NCI-H1105 (cell line): ENCODE measurements at places on chromosomes 3 and 15.

DNA sequence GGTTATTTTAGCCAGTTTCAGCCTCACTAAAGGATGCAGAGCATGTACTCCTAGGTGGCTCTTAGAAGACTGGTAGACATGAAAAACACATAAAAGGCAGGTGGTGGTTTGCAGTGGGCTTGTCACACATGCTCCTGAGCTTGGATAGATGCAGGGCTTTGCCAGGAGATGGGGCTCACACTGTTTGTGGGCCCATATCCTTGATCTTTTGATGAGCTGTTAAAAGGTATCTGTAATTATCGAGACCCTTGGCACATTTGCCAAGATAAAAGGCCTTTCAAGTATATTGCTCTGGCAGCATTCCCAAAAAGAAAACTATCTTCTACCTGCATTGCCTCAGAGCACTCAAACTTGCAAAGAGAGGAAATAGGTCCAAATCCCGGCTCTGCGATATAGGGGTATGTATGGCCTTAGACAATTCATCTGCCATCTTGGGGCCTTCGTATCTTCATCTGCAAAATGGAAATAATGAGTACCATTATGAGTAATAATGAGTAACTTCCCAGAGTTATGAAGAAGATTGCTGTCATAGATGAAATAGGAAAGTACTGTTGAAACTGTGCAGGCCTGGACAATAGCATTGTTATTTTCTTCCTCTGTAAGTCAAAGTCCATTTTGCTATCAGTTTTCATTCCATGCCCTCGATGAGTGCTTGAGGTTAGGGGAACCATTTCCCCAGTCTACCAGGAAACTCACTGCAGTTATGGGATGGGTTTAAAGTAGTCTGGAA, 172.7 kb downstream of the SYNPR start:
- DNase-seq: peak; percentile 40

DNA sequence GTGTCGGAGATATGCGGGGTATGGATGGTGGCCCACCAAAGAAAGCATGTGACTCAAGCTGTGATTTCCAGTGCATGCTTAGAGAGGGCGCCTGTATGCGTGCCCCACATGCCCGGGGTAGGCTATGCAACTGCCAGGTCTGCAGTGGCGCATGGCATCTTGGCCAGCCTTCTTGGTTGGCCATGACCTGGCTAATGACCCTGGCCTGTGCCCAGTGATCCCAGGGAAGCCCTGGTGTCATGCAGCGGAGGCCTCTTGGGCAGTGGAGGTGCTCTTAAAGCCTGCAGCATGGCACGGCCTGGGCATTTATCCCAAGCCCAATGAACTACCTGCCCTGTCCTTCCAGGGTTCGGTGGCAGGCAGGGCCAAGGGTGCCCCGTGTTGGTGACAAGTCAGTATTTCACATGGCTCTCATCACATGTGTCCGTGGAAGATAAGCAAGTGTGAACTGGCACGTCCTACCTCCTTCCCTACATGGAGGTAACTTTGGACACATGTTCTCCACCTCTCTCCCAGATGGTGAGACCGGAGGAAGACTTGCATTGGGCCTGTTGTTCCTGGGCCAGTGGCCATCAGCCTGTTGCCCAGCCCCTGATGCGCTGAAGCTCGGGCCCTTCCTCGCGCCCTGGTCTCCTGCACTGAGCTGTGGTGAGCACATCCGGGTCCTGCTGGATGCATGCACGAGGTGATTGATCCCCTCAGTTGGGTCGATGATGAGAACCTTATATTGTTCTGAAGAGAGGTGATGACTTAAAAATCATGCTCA, 192.0 kb downstream of the UBE3A start:
- DNase-seq: no peak

DNA sequence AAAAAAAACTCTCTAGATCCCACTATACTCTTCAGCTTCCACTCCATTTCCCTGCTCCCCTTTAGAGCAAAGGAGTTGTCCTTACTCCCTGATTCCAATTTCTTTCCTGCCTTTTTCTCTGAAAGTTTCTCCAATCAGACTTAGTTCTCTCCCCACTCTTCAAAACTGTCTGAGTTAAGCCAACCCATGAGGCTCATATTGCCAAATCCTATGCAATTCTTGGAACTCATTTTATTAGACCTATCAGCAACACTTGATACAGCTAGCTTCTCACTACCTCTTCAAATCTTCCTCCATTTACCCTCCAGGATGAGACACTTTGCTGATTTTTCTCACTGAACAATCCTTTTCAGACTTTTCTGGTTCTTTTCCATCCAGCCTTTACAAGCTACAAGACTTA, 233.1 kb downstream of the THRB start:
- no peak for DNase-seq

DNA sequence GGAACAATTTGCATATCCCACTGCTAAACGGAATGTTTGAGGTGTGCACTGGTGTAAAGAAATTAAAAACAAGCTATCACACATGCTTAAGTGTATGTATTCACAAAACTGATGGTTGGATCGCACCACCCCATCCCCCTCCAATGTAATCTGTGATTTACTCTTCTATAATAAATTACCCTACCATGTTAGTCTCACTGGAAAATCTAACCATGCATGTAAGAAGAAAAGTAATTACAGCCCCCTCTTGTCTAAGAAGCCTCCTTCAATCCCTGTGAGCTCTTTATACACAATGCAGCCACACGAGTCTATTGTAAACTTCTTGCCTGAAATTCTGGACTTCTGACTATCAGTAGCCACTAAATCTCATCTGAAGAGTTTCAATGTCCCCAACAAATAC, 173.6 kb downstream of the ZBTB20 start:
- no peak for DNase-seq

DNA sequence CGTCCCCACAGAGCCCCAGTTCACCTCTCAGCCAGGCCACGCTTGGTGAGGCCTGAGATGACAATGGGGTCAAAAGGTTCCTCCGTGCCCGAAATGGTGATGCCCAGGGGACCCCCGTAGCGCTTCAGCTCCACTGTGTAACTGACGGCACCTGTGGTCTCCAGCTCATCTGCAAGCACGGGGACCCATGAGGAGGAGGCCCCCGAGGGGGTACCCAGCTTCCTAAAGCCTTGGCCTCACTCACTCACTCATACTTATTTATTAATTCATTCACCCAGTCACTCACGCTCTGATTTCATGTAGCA, 30.4 kb downstream of the GRIP2 start:
- no peak for DNase-seq

DNA sequence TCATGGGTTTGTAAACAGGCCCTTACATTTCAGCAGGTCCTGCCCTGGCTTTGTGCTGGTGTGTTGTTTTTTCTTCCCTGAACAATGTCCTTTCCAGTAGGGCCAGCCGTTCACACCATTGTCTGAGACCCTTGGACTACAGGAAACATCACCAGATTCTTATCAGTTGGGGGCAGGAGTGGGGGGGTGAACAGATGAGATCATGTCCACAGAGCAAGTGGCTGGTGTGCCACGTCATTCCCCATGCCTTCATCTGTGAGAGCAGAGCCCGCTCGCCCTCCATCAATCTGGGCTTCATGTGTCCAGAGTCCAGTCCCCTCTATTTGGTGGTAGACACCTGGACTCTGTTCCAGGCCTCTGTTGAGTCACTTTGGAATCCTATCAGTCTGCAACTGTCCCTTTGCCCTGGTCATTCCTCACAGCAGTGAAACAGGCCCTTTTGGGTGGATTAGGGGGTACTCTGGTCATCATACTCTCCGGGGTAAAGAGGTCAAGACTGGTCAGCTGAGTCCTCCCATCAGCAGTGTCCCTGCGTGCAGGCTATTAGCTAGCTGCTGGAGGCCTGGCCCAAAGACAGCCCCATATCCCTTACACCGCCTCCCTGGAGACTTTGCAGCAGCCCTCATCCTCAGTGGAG, 15.0 kb downstream of the SEMA3G start:
- no peak for DNase-seq

DNA sequence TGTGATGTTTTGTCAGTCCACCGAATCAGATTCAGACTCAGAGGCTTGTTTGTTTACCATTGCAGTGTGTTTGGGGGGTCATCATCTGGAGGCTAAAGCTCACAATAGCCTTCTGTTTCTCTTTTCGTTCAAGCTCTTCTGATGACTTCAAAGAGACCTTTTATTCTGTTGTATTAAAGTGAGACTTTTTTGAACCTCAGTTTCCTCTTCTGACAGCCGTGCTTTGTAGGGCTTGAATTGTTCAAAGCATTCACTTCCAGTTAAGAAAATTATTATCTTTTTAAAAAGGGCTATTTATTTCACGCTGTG, 1.3 kb downstream of the PXK start:
- DNase-seq: no peak

DNA sequence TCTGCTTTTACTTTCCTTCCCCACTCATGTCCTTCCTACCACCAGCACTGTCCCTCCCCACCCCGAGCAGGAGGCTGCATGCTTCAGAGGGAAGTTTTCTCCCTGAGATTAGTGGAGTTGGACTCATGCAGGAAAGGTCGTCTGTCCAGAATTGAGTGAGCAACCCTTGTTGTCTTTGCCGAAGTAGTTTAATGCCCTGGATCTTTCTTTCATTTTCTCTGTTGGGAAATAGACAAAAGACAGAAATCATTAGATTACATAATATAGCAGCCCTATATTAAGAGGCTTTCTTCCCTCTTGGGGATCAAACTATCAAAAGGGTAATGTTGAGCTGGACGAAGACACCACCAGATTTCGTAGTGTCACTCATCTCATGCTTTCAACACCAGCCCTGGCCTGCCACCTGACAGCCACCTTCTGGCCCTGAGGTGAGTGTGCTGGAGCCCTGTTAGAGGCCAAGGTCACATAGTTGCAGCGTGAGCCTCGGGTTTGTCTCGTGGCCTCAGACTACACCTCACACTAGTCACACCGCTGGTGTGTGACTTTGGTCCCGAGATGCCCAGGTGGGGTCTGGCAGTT, 231.0 kb downstream of the ITPR1 start:
- no peak for DNase-seq

GRCh38 chr15:40449275-40449674, 8.5 kb downstream of the BAHD1 start:
- DNase-seq: no peak

- DNase-seq: no peak
Observed at GRCh38 chr15:29097971-29098370, 171.7 kb downstream of the NSMCE3 start.

DNA sequence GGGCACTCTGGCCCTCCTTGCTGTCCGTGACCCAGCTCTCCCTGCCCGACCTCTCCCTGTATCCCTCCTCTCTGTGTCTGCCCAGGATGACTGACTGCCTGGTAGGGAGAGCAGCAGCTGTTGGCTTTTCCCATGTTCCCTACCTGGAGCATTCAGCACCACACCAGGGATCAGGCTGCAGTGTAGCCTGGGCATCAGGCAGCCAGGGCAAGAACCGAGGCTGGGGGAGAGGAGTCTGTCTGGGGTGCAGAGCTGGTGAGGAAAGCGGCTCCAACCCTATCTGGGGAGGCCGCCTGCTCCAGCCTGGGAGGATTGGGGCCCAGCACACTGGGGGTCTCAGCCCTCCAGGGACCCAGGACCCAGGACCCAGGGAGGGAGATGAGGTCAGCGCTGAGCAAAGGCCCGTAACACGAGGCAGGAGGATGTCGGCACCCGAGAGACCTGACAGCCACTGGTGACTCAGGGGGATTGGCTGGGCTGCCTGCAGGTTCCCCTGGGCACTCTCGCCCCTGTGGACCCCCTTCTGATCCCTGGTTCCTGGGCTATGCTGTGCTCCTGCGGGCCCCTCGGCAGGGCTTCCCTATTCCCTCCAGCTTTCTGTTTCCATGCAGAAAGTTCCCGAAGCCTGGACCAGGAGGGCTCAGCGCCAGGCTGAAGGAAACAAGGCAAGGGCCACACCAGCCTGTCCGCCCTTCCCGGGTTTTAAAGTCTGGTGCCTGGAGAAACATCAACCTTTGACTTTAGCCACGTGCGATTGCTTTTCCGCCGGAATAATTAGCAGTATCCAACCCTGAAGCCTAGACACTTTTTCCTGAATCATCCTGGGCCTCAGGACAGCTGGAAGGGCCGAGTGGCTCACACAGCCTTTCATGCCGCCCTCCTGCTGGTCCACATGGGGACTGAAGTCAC, 128.2 kb upstream of the MEF2A start:
- DNase-seq: no peak

DNA sequence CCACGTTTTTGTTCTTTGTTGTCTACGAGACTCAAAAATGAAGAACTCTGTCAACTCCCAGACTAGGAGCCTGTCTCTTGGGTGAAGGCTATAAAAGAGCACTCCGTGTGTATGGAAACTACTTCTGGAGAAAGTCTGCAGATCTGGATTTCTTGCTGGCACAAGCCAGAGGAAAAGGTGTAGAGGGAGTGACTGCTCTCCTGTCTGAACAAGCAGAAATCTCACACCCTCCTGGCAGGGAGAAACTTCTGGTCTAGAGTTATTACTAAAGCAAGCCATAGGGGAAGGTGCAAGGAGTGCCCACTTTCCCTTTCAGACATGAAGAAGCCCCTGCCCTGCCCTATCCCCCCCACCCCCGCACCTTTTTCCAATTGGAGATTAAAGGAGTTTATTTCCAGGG, 9.5 kb downstream of the PLAAT1 start:
- DNase-seq: no peak

GRCh38 chr3:46930166-46930944, 46.2 kb downstream of the CCDC12 start:
- DNase-seq: no peak

DNA sequence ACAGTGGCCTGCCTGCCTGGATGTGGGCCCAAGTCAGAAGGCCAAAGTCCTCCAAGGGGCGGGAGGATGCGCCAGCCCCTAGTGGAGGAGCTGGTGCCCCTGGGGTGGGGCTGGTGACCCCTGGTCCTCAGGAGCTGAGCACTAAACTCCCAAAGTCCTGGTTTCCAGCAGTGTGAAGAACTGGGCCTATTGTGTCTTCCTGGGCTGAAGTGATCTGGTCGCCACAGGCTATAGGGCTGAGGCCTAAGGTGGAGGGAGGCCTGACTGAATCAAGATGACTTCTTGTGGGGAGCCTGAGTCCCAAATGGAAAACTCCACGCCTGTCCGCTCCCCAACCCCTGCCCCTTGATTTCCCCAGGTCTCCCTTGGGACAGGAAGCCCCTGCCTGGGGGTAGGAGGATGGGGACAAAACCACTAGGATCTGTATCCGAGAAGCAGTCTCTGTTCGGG, 753 bp upstream of the FES start:
- no peak for DNase-seq

DNA sequence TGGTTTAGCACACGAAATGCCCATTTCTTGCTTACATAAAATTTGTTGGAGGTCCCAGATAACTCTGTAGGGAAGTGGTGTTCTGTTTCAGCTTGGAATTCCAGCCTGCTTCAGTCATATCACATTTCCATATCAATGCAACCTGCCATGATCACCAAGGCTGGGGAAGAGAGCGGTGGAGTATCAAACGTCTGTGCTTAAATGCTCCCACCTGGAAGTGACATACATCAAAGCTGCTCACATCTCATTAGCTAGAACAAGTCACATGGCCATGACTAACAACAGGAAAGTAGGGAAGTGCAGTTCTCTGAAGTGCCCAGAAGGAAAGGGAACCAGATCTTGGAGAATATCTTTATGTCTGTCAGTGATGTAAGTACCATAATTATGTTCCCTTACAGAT, 130.2 kb upstream of the CFAP20DC start:
- DNase-seq: no peak
